Putamen (tissue), 1 donor: ENCODE measurements at places on chromosomes 3 and 15.

DNA sequence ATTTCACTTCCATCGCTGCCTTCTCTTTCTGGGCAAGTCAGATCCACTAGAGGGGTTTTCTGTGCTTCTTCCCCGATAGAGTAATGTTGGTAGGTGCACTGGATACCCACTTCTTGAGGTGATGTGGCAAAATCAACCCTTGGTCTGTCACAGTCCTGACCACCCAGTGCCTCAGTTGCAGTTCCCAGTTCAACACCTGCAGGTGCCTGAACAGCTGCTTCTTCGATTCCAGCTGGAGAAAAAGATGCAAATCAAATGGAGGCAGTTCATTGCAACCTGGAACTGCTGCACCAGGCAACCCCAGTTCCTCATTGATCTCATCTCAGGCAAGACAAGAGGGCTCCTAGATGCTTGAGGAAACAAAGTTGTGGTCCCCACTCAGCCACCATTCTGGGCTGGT is 186.6 kb downstream of the UBE2E2 start:
- no peak for DNase-seq

- no peak for DNase-seq
Measured at GRCh38 chr3:177318559-177318958, 121.3 kb upstream of the TBL1XR1 start.

DNA sequence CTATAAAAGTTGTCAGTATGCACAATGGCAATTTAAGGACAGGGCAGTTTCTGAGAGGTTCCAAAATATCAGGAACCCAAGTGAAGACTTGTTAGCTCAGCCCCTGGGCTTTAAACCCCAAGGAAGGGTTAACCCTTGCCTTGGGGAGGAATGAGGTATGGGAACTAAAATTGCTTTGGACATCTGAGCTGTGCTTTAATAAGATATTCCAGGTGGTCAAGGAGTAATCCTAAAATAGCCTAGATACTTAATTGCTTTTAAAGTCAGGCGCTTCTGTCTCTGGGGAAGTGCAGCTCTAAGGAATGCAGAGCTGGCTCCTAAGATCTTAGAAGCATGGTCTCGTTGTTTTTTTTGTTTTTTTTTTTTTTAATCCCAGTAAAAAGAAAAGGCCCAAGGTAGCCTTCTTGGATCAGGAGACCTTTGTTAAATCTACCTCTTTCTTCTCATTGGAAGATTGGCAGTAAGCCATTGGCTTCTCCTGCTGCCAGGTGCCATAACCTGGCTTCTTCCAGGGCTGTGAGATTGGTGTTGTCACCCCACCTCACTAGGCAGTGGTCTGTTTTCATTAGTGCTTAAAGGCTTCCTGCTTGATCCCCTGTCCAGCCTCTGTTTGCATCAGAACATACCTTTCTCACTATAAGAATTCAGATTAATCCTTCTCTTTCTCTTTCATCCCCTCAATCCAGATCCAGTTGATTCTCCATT is 24.5 kb downstream of the ARID3B start:
- no peak for DNase-seq

DNA sequence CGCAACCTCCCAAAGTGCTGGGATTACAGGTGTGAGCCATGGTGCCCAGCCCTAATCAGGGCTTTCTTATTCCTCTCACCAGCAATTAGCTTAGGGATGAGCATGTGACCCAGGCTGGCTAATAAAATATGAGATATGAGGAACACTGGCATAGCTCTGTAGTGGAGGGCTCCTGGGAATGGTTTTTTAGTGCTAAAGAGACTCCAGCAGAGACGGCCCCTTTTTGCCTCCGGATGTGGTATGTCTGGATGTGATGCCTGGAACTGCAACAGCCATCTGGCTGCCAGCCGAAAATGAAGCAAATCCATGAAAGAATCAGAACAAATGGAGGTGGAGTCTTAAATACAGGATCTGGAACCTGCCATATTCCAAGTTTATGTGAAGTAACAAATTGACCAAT is 69.1 kb upstream of the MAGI1 start:
- DNase-seq, result no peak

DNA sequence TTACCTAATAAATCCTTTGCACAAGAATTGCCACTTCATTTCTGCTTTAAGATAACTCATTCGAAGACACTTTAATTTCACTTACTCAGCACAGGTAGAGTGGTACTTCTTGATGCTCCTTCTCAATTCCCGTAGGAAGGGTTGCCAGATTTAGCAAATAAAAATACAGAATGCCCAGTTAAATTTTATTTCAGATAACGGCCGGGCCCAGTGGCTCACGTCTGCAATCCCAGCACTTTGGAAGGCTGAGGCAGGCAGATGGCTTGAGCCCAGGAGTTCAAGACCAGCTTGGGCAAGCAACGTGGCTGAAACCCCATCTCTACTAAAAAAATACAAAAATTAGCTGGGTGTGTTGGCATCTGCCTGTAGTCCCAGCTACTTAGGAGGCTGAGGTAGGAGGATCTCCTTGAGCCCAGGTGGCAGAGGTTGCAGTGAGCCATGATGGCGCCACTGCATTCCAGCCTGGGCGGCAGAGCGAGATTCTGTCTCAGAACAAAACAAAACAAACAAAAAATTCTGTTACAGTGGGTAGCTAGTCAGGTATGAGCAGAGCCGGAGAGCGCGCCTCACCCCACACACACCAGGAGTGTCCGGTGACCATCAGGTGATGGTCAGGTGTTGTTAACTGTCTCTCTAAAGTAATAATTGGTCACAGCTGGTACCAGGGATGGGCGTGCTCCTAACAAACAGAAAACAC is 92.8 kb downstream of the DNAH12 start:
- no peak for DNase-seq

DNA sequence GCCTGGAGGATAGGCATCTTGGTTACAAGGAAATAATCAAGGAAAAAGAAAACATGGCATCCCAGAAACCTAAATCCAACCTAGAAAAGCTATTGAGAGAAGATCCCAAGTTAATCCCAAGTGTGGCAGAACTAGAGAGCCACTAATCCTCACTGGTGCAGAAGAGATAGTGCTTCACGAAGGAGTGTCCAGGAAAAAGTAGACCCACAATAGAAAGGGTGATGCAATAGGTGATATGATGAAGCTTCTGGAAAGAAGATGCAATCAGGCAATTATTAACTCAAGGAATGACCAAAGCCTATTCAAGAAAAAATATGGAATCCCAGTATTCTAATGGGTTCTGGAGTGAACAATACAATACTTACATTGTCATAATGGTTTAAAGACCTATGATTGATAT is 95.2 kb downstream of the AQP9 start:
- no peak for DNase-seq

GRCh38 chr15:31328428-31328968 is 1.9 kb downstream of the KLF13 start:
- no peak for DNase-seq

DNA sequence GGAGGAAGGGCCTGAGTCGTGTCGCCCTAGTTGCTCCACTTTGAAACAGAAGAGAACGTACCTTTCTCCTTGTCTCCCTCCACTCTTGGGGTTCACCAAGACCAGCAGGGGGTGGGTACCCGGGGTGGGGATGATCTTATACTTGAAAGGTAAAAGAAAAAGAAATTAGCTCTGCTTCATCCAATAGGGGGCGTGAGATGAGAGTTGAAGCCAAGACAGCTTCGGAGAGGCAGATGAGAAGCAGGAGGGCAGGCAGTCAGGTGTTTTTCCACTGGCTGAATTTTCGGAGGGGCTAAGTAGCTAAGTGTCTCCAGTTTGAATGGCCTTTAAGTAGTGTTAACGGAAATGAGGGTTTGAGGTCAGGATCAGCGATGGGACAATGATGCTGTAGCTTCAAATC is 100.4 kb downstream of the DGKG start:
- DNase-seq, result no peak

DNA sequence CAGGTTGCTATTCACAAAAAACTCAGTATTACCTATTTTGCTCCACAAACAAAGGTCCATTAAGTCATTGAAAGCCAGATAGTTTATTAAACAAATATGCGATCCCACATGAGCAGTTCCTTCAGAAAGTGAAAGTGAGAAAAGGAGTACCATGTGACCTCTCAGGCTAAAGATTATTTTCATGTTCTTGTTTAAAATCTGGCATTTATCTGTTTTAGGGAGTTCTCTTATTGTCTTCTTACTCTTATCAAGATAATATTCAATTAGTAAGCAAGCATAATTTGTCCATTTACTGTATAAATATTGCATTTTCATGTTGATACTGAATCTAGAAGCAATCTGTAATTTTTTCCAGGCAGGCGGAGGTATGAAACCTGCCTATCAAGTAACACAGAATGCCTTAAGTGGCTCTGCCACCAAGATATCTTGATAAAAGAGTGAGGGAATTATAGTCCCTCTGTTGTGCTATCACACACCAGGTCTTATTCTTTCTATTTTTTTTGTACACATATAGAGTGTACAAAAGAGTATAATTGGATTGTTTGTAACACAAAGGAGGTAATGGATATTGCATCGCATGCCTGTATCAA is 20.1 kb upstream of the PLSCR5 start:
- no peak for DNase-seq

GRCh38 chr15:25410649-25411048 is 28.2 kb downstream of the UBE3A start:
- DNase-seq, result no peak

DNA sequence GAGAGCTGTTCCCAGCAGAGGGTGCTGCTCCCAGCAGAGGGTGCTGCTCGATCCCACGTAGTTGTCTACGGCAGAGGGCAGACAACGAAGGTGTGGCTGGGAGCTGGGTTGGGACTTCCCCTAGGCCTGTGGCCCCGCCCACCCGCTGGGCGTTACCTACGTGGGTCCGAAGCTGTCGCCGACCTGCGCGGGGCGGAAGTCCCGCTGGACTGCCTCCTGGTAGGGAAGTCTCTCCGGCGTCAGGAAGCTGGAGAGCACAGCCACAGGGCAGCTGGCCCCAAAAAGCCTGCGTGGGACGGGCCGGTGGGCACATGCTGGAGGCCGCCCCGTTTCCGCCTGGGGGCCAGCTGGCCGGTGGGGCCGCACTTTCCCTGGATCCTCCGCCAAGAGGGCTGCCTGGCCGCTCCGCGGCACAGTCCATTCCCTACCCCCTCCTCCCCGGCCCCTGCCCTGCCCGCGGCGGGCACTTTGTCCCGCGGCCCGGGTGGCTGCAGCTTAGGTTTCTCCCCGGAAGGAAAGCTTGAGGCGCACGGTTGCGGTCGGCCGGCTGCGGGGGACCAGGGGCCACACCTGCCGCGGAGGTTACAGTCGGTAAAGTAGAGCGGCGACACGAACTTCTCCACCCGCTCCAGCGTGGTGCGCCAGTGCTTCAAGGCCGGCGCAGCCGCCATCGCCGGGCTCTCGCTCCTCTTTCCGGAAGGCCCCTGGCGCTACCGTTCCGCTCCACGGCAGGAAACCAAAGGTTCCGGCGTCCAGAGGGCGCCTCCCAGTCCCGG is at the start of gene MAN2C1:
TSS of gene MAN2C1 (minus strand) at position 695 of the 776 bp plus-strand sequence. CDS start at position 671, 24 bp downstream.
- DNase-seq, result peak; percentile 91
